ENCODE measurements at places on chromosomes 3 and 15.

DNA sequence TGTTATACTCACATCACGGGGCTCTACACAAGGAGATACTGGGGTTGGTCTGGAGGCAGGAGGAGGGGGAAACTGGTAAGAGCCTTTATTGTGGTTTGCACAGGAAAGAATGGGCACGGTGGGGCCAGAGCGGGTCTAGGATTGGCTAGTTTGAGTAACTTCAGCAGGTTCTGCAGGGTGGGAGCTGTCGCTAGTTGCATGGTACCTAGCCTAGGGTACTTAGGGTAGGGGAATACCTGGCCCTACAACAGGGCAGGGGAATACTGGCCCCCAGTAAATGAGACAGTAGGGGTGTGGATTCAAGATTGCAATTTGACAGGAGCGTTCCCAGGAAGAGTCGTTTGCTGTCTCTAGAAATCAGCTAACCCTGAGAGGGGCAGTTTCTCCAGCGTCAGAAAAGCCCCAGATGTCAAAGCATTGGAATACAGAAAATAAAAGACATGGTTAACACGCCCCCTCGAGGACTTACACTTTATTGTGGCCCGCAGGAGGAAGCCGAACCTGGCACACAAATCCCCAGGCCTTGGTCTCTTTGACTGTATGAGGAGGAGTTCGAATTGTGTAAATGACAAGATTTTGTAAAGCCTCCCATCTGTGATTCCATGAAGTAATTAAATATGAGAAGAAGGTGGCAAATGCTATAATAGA, 32.0 kb downstream of the ST8SIA2 start:
- no peak for DNase-seq

DNA sequence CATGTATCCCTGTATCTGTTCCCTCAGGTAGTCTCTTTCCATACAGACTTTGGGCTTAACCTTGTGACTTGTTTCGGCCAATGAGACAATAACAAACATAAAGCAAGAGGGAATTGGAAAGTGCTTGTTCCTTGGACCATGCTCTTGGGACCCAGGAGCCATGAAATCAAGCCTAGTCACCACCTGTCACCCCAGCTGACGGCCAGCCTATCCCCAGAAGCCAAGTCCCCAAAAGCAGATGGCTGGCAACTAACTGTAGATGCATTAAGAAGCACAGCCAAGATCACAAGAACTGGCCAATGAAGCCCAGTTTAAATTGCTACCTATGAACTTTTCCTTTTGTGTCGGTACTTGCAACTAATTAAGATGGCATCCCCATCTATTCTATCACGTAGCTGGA, 822.0 kb downstream of the CADM2 start:
- no peak for DNase-seq

DNA sequence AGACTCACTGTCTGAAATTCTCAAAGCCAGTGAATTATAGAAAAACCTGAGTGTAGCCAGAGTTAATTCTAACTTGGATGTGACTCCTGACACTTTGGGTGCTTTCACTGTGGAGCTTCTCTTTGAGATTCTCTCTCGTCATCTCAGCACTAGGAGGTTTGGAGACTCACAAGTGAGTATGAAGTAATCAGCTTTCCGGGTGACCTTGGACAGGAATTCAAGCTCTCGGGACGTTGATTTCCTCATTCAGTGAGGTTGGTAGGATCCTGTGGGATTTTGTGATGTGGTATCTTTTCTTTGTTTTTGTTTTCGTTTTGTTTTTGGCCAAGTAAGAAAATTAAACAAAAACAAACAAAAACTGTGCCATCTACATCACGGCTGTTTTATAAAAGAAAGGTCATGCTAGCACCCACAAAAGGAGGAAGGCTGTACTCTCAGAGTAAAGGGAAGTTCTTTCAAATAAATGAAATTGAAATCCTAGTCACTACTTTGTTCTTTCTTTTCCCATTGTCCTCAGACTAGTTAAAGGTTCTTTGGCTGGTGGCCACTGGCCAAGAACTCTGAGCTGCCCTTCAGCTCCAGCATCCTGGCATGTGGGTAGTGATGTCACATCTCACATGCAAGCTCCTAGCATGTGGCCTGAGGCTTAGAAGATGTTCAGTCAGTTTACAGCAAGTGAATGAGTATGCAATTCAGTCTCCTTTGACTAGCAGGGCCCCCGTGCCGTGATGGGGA, 263.3 kb upstream of the TPM1 start:
- DNase-seq = no peak

- no peak for DNase-seq
Observed at GRCh38 chr3:173748105-173748504, 350.6 kb downstream of the NLGN1 start.

DNA sequence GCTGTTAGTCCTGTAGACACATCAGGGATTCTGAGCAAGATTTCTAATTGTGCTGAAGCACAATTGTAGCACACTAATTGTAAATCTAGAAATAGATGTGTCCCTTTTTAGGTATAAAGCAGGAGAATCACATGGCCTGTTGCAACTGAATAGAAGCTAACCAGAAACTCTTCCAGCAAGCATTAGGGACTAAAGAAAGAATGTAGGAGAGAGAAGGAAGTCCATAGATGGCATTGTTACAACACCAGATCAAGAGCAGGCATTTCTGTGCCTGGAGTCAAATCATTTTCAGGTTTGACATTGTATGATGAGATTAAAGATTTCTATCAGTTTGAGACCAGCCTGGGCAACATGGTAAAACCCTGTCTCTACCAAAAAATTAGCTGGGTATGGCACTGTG, 27.4 kb downstream of the CALML4 start:
- DNase-seq = no peak

DNA sequence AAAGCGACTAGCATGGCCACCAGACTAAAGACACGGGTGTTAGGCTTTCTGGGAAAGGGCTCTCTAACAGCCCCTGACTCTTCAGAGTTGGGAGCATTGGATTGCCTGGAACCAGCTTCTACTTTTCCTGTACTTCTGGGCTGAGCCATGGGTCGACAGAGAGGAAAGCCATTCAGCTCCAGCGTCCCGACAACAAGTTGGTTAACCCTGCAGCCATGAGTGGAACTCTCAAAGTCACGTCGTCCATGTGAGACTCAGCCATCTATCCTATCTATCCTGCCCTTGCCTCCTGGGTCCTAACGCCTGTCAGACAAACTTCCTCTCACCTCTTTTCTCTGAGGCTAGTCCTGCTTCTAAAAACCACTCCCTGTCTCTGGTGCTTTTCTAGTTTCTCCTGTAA, 32.6 kb upstream of the TBC1D5 start:
- DNase-seq = no peak

DNA sequence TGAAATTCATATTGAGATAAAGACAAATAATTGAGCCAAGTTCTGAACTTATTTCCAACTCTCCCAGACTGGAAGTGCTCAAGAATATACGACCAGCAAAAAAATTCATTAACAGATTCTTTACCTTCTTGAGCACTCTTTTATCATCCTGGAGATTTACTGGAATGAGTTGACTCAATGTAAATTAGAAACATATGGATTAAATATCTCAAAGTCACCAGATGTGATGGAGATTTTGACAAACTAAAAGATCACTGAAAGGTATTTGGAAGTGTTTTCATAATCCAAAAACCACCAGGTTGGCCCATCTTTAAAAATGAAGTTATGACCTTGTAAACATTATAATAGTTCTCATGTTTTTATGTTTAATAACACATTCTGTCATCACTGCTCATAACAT, 433.2 kb upstream of the RASGRP1 start:
- no peak for DNase-seq

- no peak for DNase-seq
Observed at GRCh38 chr15:39434163-39434562, 146.7 kb upstream of the THBS1 start.

DNA sequence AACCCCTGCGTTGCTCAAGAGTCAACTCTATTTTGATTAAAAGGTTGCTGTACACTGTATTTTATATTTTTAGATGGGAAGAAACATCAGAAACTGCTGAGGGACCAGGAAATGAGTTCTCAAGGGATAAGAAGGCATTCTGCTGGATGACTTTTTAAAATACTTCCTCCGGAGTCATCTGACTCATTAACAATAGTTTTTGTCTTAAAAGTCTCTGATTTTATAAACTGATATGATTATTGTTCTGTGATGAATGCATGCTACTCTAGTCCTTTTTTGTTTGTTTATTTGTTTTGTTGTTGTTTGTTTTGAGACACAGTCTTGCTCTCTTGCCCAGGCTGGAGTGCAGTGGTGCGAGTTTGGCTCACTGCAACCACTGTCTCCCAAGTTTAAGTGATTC, 18.2 kb upstream of the HLTF start:
- DNase-seq = no peak

- DNase-seq = no peak
Observed at GRCh38 chr3:195245531-195245951, 25.4 kb downstream of the XXYLT1 start.
